ELR (cell line): ENCODE measurements at places on chromosomes 4 and X.
A peak's percentile ranks its signal among the peaks of the same experiment; 100 is the strongest.

DNA sequence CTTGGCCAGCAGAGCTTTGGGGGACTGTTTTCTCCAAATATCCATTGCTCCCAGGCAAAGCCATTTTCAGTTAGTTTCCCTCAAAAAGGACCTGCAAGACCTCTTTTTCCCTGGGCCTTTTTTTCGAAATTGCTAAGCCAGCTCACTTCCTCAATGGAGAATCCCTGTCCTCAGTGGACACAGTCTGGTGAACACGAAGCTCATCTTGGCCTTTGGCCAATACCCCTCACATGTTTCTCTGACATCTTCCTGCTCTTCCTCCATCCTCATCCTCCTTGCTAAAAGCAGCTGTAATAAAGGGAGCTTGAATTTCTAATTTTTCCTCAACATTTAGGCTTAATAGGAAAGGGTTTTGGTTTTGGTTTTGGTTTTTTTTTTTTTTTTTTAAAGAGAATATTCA lies 17.6 kb upstream of the PRPS1 start:
- DNase-seq, result no peak

DNA sequence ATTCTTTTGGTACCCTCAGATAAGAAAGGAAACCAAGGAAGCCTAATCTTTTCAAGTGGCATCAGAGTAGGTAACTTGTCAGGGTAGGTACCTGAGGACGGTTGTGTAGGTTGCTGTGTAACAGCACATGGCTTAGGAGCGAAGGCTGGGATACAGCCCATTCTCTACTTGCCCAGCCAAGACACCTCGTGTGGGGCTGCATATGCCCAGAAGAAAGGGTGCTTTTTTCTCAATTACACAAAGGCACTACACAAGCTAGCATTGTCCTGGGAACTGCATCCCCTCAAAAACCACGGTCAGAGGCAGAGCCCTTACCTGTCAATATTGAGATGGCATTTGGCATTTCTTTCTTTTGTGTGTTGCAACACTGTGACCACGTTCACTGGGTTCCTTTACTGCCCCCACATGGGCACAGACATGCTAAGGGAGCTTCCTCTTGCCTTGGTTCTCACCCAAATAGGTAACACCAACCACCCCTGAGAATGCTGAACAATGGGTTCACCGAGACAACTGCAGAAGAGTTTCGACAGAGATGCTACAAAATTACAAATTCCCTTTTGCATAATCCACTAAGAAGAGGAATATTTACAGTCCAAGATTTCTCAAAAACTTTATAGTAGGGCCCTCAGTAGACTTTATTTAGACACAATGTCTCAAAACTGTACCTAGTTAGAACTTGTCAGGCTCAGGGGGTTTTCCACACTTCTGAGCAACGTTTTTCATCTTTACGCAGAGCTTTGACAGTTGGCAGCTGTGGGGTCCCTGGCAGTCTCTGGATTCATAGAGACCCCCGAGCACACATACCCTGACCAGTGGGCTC lies 35.8 kb upstream of the TNIP3 start:
- DNase-seq, result no peak

DNA sequence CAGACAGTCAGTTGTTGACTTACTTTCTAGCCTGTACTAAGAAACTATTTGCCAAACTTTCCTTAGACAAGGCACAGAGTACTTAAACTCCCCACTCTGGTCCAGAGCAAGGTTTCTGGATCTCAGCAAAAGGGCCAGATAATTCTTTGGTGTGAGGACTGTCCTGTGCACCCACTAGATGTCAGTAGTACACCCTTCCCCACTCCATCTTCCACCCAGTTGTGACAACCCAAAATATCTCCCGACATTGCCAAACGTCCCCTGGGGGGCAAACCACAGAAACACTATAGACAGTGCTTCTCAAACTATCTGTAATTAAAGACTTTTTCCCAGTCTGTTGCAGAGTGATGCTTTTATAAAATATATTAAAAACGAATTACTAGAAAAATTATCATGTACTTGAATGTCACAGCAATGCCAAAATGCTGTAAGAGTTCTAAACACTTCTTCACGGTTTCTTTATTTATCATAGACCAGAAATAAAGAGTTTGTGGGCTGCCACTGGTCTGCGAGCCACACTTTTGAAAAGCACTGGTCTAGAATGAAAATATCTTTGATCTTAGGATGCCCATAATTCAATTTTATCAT lies 203.5 kb downstream of the PRDM5 start:
- peak; percentile 54 for DNase-seq

DNA sequence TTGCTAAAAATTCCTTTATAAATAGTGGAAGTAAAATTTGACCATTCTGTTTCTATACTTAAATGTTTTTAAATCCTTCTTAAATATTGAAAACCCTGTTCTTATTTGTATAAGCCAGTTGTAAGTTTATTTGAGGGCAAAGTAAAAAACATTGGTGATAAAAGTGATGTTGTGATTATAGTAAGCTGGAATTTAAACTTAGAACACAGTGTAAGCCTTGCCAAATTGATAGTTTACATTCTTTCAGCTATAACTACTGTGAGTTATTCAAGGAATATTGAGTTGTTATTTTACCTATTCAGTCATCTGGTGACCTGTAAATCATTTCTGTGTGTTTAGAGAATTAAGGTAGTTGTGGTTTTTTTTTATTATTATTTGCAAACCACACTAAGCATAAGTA lies 9.6 kb downstream of the YY2 start:
- no peak for DNase-seq

GRCh38 chr4:55545151-55545550 lies 1.6 kb downstream of the CLOCK start:
- DNase-seq, result peak; percentile 53

DNA sequence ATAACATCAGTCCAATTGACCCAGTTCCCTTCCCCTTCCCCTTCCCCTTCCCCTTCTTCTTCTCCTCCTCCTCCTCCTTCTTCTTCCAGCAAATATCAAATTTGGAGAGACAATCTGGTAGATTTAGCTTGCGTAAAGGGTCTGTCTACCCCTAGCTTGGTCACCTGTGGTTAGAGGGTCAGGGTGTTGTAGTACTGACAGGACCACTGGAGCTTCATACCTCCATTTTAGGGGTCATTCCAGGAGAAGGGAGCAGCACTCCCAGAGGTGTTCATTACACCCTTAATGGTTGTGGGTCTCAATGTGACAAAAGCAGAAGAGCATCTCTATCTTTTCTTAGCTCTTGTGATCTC lies 3.7 kb upstream of the FGB start:
- no peak for DNase-seq

- no peak for DNase-seq
These were observed 331.2 kb downstream of the PAPSS1 start for GRCh38 chr4:107388736-107389274.

DNA sequence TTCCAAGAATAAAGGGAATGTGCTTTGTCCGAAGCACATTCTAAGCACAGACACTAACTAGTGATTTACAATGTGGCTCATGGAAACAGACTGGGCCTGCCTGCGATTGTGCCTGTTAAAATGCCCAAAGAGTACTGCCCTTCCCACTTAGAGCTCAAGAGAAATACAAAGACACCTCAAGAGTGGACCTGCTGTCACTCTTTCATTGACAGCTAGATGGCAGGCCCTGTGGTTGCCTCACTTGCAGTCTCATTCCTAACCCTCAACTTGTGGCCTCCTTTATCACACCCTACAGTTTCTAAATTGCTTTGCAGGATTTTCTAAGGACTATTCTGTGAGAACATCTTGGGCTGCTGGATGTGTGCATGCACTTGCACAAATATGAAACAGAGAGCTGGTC lies 331.0 kb upstream of the EMCN start:
- no peak for DNase-seq

GRCh38 chr4:3811621-3812020 lies 45.4 kb downstream of the ADRA2C start:
- no peak for DNase-seq

- DNase-seq, result peak; percentile 58
These were observed 143.0 kb downstream of the STIM2 start for GRCh38 chr4:27003642-27004113.

DNA sequence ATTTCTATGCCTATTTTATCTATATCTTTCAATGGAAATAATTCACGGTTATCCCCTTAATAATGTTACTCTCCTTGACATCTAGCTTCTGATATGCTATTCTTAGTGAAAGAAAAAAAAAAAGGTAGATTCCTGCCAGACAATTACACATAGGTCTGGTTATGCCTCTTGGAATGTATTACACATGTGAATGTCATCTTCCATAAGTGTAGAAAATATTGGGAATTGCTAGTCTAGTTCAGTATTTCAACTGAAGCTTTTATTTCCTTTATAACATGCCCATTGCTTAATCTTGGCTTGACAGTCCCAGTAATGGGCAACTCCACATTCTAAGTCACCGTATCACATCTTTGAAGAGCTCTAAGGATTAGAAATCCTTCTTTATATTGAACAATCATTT lies 25.4 kb upstream of the PPP1R2C start:
- DNase-seq, result no peak

GRCh38 chrX:41785685-41786084 lies 61.7 kb downstream of the GPR82 start:
- peak; percentile 52 for DNase-seq

GRCh38 chr4:128338634-128339355 lies 51.2 kb upstream of the PGRMC2 start:
- peak; percentile 92 for DNase-seq

DNA sequence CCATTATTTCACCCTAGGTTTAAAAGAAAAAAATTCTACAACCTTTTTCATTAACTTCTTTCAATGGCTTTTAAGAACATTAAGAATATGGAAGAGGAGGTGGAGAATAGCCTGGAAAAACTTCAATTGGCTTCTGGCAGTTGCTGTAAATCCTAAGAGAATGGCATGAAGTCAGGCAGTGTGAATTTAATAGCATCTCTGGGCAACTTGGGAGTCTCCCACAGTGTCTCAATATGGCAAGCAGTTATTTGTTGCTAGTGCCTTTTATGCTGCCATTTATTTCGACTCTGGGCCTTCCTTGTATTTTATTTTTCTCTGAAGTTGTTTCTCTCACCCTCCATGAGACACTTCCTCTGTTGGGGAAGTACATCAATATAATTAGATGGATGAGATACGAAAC lies 322.1 kb downstream of the CBLL2 start:
- DNase-seq, result no peak

DNA sequence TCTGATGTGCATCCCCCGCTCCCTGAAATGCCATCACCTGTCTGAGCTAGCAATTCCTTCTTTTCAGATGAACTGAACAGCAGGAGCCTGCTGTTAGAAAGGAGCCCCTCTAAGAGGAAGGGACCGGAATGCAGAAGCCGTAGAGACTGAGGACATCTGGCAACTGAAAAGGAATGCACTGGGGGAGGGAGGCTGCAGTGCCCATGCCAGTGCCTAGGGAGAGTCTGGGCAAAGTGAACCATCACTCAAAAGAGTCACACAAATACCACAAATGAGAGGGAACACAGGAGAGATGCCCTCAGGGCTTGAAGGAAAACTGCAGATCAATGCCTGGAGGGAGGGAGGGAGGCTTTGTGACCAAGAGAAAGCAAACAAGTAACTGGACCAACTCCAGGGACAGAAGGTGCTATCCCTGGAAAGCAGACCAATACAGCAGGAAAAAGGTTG lies 93.9 kb upstream of the CBR4 start:
- DNase-seq, result peak; percentile 60

- peak; percentile 71 for DNase-seq
These were observed 169.0 kb upstream of the BCOR start for GRCh38 chrX:40266490-40267333.

DNA sequence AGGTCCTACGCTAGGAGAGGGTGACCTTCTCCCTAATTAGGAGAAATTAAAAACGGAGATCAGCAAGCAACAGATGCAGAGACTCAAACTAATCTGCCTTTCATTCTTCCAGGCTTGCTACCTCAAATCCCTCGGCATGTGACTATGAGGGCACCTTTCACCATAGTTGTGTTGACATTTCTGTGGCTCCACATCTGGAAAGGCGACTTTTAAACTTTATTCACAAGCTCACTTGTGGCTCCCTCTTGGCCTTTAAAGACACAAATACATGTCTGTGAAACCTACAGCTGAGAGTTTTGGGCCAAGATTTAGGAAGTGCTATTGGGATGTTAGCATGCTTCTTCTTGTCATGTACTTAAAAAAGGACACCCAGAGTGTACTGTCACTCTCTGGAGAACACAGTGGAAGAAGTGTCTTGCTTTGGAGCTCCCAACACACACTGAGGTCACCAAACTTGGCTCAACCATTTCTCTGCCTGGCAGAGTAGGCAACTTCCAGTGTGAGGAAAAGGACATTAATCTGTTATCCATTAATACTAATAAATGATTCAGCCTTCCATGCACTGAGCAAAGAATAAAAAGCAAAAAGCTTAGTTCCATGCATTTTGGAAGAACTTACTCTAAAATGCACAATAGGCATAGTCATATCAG lies 60.1 kb downstream of the LDB2 start:
- no peak for DNase-seq

DNA sequence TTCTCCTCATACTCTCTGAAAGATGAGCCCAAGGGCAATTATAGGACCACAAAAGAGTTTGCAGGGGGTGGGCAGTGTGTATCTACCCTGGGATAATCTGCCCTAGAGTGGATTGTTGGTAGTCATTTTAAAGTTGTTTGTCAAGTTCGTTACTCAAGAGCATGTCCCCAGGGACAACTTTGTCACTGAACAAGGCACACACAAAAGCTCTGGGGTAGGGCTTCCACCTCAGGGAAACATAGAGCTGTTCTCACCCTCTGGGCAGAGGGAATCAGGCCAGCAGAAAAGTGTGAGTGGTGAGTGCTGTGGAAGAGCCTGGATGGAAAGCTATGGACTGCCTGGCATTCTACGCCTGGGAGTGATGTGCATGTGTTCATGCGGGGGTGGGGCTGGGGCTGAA lies 23.3 kb upstream of the LEF1 start:
- no peak for DNase-seq

GRCh38 chr4:185729391-185729804 lies 82.6 kb downstream of the SORBS2 start:
- DNase-seq, result no peak

- no peak for DNase-seq
These were observed 424.6 kb downstream of the PABPC4L start for GRCh38 chr4:133776961-133777360.

GRCh38 chr4:11182586-11183355 lies 245.9 kb downstream of the HS3ST1 start:
- DNase-seq, result no peak

DNA sequence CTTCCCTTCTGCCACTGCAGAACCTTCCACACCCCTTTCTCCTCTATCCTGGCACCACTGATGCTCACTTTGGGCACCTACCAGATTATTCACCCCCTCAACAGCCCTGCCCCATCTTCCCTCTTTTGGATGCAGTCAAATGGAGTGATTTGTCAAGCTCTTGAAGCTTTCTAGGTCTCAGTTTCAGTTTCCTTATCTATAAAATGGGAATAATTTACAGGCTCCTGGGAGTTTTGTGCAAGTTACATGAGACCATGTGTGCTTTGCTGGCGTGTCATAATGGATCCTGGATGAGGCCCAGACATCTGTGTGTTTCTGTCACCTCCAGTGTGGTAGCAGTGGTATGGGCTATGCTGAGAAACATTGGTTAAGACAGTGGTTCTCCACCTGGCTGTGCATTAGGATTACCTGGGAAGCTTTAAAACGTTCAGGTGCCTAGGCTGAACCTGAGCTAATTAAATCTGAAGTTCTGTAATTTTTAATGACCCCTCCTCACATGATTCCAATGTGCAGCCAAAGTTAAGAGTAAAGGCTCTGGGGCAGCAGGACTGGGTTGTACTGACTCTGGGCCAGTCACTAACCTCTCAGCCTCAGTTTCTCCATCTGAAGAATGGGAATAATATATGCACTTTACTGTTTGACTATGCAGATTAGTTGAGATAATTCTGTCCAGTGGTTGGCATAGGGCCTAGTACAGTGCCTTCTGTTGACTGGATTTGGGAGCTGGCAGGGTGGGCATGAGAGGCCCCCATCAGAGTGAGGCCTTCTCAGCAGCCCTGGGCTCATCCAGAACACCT lies 6.8 kb upstream of the MGST2 start:
- no peak for DNase-seq

- no peak for DNase-seq
These were observed 1.6 kb downstream of the BANK1 start for GRCh38 chr4:101792056-101792590.
